A549 (cell line): ENCODE measurements at places on chromosomes 3 and 15.

DNA sequence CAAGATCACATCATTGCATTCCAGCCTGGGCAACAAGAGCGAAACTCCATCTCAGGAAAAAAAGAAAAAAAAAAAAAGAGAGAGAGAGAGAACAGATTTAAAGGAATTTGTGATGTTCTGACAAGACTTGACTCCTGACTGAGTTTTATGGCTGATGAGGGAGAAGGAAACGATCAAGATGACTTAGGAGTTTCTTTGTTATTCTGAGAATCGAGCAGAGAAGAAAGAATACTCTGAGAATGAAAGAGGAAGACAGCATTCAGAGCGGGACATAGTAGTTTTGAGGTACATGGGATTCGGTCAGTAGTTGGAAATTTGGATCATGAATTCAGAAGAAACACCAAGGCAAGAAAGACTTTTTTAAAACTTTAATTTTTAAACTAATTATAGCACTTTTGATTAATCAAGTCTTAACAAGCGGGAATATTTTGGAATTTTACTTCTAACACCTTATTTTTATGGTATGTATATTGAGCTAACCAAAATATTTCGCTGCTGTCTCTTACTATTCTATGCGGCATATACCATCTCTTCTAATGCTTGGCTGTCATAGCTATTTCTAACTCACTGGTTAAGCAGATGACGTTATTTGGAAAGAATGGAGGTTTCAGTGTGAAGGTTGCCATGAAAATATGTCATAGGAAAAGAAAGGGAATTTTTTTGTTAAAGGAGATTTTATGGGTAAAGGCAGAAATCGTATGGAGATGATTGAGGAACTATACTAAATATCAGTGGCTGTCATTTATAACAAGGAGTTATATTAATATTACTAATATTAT lies 644.1 kb downstream of the RBMS3 start:
- no peak for DNase-seq

GRCh38 chr15:25776071-25776746 lies 86.9 kb downstream of the ATP10A start:
- DNase-seq = no peak

DNA sequence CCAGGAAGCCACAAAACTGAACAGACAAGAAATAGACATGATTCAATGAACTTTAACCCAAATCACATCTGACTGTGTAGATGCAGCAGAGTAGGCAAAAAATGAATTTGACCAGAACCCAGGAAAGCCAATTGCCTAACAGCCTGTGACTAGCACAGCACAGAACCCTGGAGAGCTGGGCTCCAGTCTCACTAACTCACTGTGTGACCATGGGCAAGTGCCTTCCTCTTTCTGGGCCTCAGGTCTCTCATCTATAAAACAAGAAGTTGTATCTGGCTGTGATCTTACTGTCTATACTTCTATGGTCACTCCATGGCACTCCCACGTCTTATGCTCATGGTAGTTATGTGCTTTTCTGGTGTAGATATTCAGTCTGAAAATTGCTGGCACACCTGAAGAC lies 48.1 kb upstream of the USP3 start:
- DNase-seq = no peak

DNA sequence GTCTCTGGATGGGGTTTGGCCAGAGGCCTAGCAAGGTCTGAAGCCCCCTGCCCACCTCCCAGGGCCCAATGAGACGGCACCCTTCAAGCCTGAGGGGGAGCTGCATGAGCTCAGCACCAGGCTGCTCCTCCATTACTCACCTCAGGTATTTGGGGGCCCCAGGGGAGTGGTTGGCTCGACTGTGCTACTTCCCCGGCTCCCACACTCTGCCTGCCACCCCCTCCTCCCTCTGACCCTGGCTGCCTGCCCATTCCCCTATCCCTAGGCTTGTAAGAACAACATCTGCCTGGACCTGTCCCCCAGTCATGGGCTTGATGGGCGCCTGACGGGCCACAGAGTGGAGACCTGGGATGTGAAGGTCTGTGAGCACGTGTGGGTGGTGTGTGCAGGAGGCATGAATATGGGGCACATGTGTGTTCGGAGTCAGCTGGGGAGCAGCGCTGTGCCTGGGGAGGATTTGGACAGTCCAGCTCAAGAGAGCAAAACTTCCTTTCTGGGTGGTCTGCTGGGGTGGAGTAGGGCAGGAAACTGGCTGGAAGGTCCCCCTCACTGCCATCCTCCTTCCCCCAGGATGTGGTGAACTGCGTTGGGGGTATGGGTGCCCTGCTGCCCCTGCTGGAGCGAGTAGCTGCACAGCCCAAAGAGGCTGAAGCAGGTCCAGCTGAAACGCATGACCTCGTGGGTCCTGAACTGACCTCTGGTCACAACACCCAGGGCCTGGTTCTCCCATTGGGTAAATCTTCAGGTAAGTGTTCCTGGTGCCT lies 17.4 kb downstream of the NBEAL2 start:
- DNase-seq = no peak

- no peak for DNase-seq
Observed at GRCh38 chr15:39918688-39919385, 1.2 kb downstream of the GPR176 start.

DNA sequence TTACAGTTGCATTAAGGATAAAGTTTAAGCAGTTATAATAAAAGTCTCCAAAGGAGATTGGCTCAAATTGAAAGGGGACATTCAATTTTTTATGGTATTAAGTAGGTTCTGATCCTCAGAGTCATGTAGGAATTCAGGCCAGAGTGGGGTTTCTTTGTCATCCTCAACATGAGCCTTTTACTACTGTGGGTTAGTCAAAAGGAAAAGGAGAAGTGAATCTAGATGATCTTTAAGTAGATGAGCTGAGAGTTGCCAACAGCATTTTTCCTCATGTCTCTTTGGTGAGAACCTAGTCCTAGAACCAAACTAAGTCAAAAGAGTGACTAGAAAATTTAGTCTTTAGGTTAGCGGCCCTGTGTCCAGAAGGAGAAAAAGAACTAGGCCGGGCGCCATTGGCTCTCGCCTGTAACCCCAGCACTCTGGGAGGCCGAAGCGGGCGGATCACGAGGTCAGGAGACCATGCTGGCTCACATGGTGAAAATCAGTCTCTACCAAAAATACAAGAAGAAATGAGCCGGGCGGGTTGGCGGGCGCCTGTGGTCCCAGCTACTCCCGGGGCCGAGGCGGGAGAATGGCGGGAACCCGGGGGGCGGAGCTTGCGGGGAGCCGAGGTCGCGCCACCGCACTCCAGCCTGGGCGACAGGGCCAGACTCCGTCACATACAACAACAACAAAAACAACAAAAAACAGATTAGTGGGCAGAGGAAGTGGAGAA lies 4.2 kb upstream of the CHL1 start:
- DNase-seq = no peak

DNA sequence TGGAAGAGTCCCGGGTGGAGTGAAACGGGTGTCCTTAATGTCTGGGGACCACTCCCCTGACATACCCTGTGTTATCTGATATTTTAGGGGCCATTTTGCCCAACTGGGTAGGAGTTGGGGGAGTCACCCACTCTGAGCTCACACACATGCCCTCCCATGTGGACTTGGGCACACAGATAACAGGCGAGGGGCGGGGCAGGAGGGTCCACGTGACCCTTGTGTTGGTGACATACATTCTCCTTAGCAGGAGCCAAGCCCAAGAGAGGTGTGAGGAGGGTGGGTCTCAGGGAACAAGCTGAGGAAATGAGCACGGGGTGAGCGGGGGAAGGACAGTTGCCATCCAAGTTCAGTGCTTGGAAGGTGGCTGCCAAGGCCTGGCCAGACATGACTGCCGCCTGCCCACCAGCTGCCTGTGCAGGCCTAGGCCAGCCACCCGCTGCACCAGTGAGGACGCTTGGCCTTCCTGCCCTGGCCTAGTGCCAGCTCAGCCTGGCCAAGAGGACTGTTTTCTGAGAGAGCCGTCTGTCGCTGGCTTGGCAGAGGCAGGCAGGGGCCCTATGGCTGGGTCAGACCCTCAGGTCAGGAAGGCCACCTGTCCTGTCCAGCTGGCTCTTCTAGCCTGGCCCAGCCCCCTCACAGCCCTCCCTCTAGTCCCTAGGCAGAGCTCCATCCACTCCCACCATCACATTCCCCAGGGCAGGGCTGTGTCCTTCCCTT lies 31.3 kb upstream of the TMEM115 start:
- no peak for DNase-seq

- DNase-seq = no peak
Observed at GRCh38 chr3:122581622-122582021, 4.2 kb downstream of the PARP15 start.

DNA sequence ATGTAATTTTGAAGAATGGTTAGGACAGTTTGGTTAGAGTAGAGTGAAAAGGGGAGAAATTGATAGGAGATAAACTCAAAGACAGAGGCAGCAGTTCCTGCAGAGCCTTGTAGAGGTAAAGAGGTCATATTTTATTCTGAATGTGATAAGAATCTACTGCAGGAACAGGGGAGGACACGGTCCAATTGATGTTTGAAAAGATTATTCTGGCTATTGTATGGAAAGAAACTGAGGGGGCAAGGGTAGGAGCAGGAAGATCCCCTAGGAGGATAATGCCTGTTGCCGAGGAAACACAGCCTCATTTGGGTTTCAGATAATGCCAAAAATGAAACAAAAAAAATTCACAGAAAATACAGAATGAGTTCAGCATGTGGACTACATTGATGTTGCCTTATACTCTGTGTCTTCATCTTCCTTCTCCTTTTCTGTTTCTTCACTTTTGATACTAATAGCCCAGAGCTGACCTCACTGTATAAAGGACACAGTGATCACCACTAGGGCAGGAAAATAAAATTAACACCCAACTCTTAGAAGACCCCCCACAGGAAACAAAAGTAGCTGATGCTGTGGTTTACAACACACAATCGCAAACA lies 454.6 kb upstream of the UBE2E2 start:
- no peak for DNase-seq

GRCh38 chr3:138732456-138732855 lies 102.3 kb downstream of the PIK3CB start:
- DNase-seq = no peak

DNA sequence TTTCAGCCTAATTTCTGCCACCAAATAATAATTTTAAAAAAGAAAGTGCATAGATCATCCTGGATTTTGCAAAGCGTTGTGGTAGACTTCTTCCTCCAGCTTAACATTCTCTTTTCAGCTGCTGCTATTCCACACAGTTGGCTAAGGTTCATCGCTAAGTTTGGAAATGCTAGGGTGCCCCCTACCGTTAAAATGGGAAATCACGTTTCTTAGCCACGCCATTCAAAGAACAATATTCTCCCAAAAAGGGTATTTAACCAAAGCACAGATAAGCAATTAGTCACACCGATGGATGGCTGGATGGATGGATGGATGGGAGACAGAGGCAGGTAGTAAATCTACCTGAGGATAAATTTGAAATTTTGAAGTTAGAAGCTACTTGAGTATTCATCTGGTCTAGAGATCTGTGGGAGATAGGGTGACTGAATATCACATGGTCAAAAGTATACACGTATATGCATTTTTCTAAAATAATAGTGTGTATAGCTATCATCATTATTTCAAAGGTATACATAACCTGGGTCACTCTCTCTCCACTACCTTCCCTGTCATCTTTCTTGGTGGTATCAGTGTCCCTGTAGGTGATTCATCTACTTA lies 67.2 kb downstream of the EFHB start:
- peak; percentile 28 for DNase-seq

- no peak for DNase-seq
Observed at GRCh38 chr15:100291106-100291505, 50.7 kb downstream of the ADAMTS17 start.

- DNase-seq = no peak
Observed at GRCh38 chr3:171330938-171331337, 129.3 kb downstream of the TNIK start.

- no peak for DNase-seq
Observed at GRCh38 chr15:24898715-24899272, 56.0 kb upstream of the SNRPN start.

- DNase-seq = peak; percentile 26
Observed at GRCh38 chr3:172153335-172153861, 114.0 kb downstream of the FNDC3B start.

DNA sequence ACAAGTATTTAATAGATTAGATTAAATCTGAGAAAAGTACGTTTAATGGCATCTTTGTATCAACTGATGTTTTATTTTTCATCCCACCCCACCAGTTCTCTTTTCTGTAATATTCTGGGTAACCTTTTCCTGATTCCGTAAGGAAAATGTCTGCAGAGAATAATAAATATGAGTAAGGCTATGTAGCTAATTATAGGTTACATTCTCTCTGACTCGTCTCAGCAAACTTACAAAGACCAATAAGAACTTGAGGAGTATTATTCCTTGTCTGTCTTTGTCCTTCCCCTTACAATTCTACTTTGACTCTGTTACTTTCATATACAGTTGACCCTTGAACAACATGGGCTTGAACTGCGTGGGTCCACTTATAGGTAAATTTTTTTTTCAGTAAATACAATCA lies 12.1 kb downstream of the SNAP23 start:
- no peak for DNase-seq

DNA sequence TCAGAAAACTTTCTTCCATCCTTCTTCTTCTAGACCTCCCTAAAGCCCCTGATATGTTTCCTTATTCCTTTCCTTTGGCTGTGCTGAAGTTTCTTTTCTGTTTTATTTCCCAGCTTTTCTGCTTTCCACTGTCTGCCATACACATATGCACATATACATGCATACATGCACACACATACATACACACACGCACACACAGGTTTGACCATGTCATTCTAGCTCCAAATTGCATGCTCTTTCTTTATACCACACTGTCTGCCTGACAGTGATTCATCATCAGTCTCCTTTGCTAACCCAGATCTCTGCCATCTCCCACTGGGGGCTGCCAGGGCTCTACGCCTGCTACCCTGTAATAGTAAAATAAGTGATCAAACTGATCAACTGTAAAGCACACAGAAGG lies 181.3 kb downstream of the STAC start:
- DNase-seq = no peak

DNA sequence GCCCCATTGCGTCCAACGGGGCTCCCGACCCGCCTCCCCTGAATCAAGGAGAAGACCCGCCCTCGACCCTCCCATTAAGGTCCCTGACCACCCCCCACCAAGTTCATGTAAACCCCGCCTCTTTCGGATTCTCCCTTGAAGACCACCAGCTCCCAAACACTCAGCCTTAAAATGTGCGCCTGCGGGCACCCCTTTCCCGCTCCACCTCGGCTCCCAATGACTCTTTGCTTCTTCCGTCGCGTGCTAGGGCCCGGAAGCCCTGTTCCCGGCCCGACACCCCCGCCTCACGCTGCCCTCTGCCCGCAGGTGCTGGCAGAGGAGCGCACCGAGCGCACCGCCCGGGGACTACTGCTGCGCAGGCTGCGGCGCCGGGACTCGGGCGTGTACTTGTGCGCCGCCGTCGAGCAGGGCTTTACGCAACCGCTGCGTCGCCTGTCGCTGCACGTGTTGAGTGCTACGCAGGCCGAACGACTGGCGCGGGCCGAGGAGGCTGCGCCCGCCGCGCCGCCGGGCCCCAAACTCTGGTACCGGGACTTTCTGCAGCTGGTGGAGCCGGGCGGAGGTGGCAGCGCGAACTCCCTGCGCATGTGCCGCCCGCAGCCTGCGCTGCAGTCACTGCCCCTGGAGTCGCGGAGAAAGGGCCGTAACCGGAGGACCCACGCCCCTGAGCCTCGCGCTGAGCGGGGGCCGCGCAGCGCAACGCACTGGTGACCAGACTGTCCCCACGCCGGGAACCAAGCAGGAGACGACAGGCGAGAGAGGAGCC lies 2.7 kb upstream of the LSMEM2 start:
- DNase-seq = no peak
